ENCODE measurements at places on chromosomes 4 and X.

GRCh38 chr4:155891058-155891457, 12.4 kb upstream of the TDO2 start:
- no peak for DNase-seq

DNA sequence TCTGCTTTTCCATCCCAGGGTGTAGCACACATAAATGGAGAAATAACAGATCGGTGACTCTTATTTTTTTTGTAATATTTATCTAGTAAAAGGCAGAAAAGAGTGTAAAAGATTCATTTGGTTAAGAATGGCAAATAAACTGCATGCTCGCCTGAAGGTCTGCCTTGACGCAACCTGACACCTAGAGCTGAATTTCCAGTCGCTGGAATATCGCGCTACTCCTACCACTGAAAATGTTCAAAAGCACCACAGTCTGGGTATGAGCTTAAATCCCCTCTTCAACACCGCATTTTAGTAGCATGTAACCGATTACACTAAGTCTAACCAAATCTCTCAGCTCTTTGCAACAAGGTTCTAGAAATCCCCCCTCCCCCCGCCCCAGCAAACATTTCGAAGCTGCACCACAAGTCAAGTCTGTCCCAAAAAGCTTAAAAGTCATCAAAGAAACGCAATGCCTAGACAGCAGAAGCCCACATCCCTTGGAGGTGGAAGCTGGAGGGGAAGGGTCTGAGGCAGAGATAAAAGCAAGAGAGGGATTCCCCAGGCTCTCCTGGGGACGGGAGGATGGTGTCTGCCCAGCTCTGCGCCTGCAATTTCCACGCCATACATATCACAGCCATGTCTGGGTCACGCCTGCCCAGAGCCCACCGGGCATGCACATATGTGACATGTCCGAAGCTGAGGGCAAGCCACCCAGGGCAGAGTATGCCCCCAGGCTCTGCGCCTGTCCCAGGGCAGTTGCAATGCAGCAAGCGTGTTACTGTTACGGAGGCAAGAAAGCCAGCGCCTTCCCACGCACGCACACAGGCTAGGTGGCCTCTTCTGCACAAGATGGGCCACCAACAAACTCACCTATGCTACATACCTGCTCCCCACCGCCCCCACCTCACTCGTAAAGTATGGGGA, 1.4 kb downstream of the FGF13 start:
- no peak for DNase-seq

DNA sequence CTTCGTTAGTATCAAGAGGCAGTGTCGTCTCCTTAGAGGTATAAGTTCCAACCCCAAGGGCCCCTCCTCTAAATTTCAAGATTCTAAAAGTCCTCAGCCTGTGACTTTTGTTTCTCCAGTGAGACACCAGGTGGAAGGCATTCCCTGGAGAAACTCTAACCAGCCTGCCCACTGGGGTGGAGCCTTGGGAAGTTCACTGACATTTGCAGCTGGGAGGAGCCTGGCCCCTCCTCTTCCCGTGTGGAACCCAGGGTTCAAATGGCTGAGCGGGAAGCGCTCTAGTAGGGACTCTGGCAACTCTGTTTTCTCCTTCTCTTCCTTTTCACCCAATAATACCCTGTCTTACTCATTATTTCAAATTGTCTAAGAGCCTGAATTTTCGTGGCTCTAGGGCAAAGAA, 325.0 kb downstream of the TLL1 start:
- DNase-seq: no peak

GRCh38 chrX:54745676-54746075, 52.4 kb downstream of the ITIH6 start:
- DNase-seq: no peak

GRCh38 chr4:24611575-24611974, 27.2 kb upstream of the DHX15 start:
- no peak for DNase-seq

DNA sequence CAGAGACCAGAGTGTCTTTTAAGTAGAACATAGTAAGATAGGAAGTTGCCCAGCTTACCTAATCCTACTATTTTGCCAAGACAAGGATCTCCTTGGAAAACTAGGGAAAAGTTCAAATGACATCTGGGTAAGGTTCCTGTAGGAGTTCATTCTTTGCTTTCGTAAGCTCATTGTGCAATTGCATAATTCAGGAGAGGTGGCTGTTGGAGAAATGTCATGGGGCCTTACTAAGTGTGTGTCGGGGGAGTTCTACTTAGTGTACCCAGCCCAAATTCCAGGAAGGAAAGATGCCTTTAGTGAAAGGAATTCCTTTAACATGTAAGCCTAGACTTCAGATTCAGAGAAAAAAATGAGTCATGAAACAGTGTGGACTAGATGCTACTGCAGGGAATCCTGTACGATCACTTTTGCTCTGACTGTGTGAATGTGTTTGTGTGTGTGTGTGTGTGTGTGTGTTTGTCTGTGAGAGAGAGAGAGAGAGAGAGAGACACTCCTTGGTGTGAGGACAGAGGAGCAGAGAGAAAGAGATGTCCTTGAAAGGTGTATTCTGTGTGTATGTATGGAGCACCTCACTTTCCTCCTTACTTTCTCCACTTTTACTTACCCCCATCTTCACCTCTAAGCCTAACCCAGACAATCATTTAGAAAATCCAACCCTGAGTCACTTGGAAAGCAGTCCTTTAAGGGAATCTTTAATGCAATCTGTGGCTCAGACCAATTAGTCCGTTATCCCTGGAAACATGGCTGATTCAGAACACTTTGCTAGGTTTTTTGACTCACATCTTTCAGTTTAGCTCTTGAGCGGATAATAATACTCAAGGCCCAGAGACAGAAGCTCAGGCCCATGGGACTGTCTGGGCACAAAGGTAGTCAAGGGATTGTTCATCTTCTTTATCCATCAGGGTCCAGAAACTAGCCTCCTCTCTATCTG, 114.5 kb upstream of the ACSL4 start:
- DNase-seq: no peak

DNA sequence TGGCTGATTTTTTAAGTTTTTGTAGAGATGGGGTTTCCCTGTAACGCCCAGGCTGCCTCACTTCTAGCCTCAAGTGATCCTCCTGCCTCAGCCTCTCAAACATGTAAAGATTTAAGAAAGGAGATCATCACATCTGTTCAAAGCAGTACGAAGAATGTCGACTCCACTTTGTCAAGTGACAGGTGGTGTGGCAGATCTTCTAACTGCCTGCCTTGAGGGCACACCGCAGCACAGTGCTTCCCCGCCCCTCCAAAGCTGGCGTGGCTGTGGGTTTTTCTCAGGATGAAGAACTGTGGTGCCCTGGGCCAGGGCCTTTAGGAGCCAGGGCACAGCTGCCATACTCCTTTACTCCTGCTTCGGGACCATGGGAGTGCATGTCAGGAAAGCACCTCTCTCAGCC, 43.3 kb upstream of the MTNR1A start:
- no peak for DNase-seq

DNA sequence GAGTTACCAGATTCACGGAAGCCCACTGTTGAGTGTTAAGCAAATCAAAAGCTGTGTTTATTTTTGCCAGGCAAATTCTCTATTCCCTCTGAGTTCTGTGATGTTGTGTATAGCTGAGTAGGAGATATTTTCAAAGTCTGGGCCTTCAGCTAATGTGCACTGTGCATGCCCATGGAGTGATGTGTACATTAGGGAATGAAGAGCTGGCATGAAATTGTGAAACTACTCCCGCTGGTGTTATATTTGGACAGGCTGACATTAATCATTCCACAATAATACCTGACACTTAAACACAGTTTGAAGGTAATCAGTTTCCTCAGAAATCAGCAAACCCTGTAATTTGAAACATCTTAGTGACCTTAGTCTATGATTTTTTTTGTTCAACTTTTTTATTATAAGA, 88.1 kb upstream of the MBNL3 start:
- DNase-seq: no peak

GRCh38 chrX:104130808-104131207, 18.5 kb downstream of the ZCCHC18 start:
- no peak for DNase-seq

DNA sequence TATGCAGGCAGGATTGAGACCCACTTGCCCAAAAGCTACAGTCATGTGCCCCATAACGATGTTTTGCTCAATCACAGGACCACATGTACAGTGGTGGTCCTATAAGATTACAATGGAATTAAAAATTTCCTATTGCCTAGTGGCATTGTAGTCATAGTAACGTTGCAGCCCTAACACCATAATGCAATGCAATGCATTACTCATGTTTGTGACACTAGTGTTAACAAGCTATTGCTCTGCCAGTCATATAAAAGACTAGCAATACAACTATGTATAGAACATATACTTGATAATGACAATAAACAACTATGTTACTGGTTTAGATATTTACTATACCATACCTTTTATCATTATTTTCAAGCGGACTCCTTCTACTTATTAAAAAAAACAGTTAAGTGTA, 50.6 kb downstream of the VGLL1 start:
- DNase-seq: no peak

GRCh38 chr4:6443035-6444023, 29.1 kb downstream of the PPP2R2C start:
- peak; percentile 25 for DNase-seq

DNA sequence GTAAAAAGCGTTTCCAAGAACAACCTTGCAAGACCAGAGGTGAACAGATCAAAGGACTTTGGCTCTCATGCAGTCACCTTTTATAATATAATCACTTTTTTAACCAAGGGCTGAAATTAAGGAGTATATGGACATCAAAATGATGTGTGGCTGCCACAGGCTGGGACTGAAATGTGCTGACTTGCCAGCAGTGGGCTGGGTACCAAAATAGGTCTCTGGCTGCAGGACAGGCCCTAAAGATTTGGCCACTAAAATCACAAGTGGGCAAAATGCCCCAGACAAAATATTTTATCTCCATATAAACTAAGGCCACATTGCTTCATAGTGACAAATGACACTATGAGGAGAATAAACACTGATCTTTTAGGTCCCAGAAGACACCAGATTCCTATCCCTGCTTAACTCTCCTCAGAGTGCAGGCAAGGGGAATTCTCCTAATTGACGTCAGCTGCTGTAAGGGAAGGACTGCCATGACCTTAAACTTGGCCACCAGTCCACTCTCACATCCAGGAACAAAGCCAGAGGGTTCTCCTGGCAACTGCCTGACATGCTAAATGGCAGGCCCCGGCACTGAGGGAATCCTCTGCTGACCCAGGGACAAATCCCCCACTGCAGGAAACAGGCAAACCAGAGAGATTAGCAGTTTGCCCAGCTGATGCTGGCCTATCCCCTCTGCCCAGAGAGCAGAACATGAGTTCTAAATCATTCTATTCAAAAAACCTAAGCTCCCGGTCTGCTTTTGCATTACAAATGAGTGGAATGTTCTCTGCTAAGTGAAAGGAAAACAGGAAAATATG, 155.8 kb downstream of the PPP3CA start:
- no peak for DNase-seq

DNA sequence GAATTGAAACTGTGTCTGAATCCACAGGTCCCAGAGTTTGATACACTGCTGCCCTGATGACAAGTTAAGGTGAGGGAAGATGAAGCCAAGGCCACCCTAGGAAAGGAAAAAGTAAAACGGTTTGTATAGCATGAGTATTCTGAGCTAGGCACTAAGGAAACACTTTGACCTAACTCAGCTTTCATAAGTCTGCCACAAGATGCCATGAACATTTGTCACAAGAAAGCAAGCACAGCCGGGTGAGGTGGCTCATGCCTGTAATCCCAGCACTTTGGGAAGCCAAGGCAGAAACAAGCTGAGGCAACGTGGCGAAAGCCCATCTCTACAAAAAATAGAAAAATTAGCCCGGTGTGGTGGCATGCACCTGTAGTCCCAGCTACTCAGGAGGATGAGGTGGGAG, 34.2 kb downstream of the ELOVL6 start:
- no peak for DNase-seq

GRCh38 chrX:129781680-129782495, 2.1 kb downstream of the SASH3 start:
- no peak for DNase-seq

- DNase-seq: peak; percentile 46
These were observed 109.5 kb upstream of the MYOZ2 start for GRCh38 chr4:119025916-119026661.

GRCh38 chr4:154743683-154744340, at the start of gene LRAT:
LRAT (plus strand) TSS chr4:154744000; CDS start chr4:154744327, 327 bp downstream.
- no peak for DNase-seq

DNA sequence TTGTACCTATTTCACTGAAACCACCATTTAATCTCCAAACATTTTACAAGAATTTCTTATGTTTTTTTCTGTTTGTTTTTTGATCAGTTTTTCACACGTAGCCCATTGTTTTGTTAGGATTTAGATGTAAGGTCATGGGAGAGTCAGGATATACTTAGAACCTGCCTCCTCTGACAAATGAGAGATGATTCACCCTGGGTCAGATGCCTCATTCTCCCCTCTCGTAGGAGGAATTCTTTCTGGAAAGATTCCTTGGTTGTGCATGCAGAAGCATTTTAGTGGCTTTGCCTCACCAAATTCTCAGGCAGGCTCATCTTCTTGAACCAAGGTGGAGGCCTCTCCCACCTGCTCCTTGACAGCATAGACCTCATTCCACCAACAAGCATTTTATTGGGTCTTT, 599.3 kb downstream of the SPRY1 start:
- DNase-seq: no peak

DNA sequence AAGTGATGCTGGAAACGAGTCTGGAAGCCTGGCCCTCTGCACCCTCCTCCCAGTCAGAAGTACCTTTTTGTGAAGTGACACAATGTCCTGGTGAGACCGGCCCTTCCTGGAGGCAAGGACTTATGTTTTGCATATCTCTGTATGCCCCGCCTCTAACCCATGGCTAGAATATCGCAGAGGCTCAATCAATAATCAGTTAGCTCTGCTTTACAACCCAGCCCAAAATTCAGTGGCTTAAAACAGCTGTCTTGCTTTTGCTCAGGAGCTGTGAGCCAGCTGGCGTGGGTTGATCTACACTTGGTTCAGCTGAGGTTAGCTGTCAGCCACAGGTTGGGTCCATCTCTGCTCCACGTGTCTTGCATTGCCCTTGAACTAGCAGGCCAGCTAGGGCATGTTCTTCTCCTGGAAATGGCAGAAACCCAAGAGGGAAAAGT, 98.8 kb upstream of the METTL14 start:
- DNase-seq: no peak

- DNase-seq: no peak
These were observed 202.2 kb downstream of the SH2D1A start for GRCh38 chrX:124548571-124548970.

DNA sequence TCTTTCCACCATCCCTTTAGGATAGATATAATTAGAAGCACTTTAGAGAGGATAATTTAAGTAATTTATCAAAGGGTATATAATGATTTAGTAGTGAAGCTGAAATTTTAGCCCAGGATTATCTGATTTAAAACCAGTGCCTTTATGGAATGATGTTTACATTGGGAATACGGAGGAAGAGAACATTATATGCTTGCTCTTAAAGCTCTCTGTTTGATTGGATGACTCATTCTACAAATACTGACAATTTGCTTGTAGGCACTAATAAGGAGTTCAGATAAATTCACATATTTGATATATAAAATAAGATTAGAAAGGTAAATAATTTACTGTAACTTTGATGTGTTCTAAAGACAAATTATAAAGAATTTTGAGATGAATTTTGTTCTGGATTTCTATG, 84.7 kb downstream of the SH3BGRL start:
- DNase-seq: no peak

- peak; percentile 51 for DNase-seq
These were observed 16.8 kb upstream of the LAMP2 start for GRCh38 chrX:120485638-120486520.
